ENCODE measurements at places on chromosomes 16 and 17. TPM values are rescaled to one million over a fixed set of nuclear protein-coding genes. Genes with fewer than 3 reads are reported as not detected.

The HAP1 gene
- 0.03 TPM for polyA plus RNA-seq

The OR1F1 gene
- not detected for polyA plus RNA-seq

The AOC2 gene
- polyA plus RNA-seq, result 8.9 TPM

The COX6A2 gene
- polyA plus RNA-seq, result 0.31 TPM

The ENGASE gene
- 33.7 TPM for polyA plus RNA-seq

The CAPNS2 gene
- not detected for polyA plus RNA-seq

The OTOP2 gene
- not detected for polyA plus RNA-seq

The PPM1D gene
- polyA plus RNA-seq, result 3.3 TPM

The CLDN9 gene
- 0.30 TPM for polyA plus RNA-seq

The PRAC2 gene
- not detected for polyA plus RNA-seq

The C17orf67 gene
- polyA plus RNA-seq, result 0.34 TPM

The KRT39 gene
- 0.06 TPM for polyA plus RNA-seq

The CACNG1 gene
- polyA plus RNA-seq, result not detected

The ARL5C gene
- not detected for polyA plus RNA-seq

The ANKRD40CL gene
- 0.33 TPM for polyA plus RNA-seq

The SKAP1 gene
- not detected for polyA plus RNA-seq

The UTS2R gene
- not detected for polyA plus RNA-seq

The SRL gene
- 1.0 TPM for polyA plus RNA-seq

The SALL1 gene
- not detected for polyA plus RNA-seq

The KDM6B gene
- polyA plus RNA-seq, result 44.6 TPM

The CD2BP2 gene
- 41.5 TPM for polyA plus RNA-seq

Measured in adipose tissue (tissue), 3 donors.